Umbilical cord (tissue), 2 donors: ENCODE measurements at places on chromosomes 11 and 22. TPM values are rescaled to one million over a fixed set of nuclear protein-coding genes. Genes with fewer than 3 reads are reported as not detected.

Gene ZNF280B
- 1.9 TPM for total RNA-seq

Gene GPHA2
- total RNA-seq = not detected

Gene OR2AG2
- total RNA-seq = 4.3 TPM

Gene NXPE4
- not detected for total RNA-seq

Gene DDI1
- total RNA-seq = 0.72 TPM

Gene APOL5
- not detected for total RNA-seq

Gene KRTAP5-2
- not detected for total RNA-seq

Gene SLC37A2
- total RNA-seq = 8.2 TPM

Gene GLYATL2
- not detected for total RNA-seq

Gene FAM180B
- total RNA-seq = not detected

Gene TPBGL
- total RNA-seq = 0.24 TPM

Gene LRP4
- total RNA-seq = 4.1 TPM

Gene GRAMD4
- 25.8 TPM for total RNA-seq

Gene CRYBB2
- total RNA-seq = not detected
